ENCODE measurements at places on chromosomes 16 and 17.

- DNase-seq = no peak
Measured at GRCh38 chr17:67116045-67116575, 71.8 kb downstream of the CACNG1 start.

- no peak for DNase-seq
Measured at GRCh38 chr16:27174007-27174406, 29.3 kb upstream of the KDM8 start.

DNA sequence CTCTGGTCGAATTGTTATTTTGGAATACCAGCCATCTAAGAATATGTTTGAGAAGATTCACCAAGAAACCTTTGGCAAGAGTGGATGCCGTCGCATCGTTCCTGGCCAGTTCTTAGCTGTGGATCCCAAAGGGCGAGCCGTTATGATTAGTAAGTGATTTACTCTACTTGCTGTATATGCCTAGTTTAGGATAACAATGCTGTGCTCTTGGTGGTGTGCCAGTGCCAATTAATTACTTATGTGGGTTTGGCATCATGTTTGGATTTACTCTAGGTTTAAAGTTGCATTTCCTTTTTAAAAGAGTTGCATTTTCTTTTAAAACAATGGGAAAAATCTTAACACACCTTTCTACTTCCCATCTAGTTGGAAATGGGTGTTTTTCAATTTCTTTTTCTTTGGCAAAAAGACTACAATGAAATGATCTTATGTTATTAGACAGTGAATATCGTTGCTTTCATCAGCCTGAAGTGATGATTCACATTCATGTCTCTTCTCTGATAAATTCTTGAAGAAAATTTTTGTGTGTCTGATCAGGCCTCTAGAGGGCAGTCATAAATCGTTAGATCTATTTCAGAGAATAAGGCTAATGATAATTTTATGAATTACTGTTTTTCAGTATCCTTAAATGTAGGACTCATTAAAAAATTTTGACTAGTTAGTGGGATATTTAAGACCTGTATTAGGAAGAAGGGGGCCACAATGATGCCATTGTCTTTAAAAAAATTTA lies 5.6 kb downstream of the SF3B3 start:
- peak; percentile 26 for DNase-seq

DNA sequence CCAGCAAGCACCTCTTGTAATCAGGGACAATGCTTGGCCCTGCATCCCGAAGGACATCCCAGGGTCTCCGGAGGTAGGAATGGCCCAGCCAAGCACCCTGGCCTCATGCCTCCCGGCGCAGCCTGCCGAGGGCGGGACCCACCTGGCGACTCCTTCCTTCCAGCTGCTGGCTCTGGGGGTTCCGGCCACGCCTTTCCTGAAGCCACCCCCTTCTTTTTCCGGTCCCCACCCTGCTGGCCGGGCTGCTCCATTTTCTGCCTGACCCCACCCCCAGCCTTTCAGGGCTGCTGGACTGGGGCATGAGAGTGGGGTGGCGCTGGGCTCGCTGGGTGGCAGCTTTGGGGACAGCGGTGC lies 22.5 kb upstream of the CIBAR2 start:
- no peak for DNase-seq

DNA sequence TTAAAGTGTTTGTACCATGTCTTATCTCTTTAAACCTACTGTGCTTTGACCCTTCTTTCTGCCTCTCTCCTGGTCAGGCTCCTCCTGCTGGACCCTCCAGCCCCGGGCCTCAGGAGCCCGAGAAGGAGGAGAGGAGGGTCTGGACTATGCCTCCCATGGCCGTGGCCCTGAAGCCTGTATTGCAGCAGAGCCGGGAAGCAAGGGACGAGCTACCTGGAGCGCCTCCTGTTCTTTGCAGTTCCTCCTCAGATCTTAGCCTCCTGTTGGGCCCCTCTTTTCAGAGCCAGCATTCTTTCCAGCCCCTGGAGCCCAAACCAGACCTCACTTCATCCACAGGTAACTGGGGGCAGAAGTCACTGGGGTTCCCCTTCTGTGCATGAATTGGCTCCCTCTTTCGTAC lies 13.6 kb downstream of the CNTROB start:
- no peak for DNase-seq

- DNase-seq = no peak
Measured at GRCh38 chr16:78844682-78845081, 745.2 kb downstream of the WWOX start.

GRCh38 chr17:2905269-2905668 lies 109.0 kb downstream of the RAP1GAP2 start:
- no peak for DNase-seq

DNA sequence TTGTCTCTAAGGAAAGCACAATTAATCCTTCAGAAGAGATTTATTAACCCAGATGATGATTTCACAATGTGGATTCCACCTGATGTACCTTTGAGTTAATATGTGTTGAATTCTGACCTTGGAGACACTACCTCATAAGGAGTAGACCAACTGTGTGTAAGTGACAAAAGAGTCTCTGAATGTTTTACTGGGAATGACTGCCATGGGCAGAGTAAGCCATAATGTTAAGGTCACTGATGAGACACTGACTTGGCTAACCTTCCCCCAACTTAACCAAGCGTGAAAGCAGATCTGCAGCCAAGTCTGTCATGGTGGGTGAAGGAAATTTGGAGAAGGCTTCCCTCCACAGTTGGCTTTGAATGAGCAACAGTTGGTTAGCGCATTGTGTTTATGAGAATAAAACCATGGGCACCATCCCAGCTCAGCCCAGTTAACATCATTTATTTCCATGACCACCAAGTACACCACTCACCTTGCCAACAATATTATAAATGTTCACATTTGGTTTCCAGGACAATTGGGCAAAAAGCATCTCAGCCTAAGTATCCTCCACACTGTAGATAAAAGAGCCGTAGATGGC lies 618.5 kb downstream of the KCNJ2 start:
- no peak for DNase-seq

GRCh38 chr17:6910987-6911603 lies 79.6 kb upstream of the TEKT1 start:
- DNase-seq = no peak

GRCh38 chr16:23668873-23669272 lies 9.8 kb upstream of the PLK1 start:
- no peak for DNase-seq

- no peak for DNase-seq
Measured at GRCh38 chr16:85252461-85252860, 140.2 kb upstream of the CIBAR2 start.

GRCh38 chr16:82621781-82622180 lies 5.0 kb upstream of the CDH13 start:
- no peak for DNase-seq

DNA sequence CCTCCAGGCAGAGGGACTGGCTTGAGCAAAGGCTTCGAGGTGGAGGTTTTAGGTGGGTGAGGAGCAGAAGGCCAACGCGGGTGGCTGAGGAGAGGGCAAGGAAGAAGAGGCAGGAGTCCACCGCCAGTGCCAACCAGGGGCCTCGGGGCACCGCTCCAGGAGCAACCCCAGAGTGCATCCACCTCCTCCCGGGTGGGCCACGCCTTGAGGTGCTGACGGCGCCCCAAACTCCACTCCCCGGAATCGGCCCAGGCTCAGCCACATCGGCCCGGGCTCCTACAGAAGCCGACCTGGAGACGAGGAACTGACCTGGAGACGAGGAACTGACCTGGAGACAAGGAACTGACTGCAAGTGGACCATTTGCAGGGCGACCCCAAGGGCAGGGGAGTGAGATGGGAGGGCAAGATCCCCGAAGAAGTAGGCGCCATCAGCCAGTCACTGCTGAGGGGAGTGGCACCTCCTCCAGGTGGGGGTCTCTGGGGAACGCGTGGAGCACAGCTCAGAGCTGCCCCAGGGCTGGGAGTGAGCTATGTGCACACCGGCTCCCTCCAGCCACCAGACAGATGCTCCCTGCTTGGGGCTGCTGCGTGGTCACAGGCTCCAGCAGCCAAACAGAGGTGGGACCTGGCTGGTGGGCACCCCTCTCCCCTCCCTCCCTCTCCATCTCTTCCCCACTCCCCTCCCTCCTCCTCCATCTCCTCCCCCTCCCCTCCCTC lies 29.2 kb upstream of the CBFA2T3 start:
- DNase-seq = no peak
